NCI-H748 treated with DMSO at 0.1 percent for 48 hours (cell line): ENCODE measurements at places on chromosomes 16 and 17.

DNA sequence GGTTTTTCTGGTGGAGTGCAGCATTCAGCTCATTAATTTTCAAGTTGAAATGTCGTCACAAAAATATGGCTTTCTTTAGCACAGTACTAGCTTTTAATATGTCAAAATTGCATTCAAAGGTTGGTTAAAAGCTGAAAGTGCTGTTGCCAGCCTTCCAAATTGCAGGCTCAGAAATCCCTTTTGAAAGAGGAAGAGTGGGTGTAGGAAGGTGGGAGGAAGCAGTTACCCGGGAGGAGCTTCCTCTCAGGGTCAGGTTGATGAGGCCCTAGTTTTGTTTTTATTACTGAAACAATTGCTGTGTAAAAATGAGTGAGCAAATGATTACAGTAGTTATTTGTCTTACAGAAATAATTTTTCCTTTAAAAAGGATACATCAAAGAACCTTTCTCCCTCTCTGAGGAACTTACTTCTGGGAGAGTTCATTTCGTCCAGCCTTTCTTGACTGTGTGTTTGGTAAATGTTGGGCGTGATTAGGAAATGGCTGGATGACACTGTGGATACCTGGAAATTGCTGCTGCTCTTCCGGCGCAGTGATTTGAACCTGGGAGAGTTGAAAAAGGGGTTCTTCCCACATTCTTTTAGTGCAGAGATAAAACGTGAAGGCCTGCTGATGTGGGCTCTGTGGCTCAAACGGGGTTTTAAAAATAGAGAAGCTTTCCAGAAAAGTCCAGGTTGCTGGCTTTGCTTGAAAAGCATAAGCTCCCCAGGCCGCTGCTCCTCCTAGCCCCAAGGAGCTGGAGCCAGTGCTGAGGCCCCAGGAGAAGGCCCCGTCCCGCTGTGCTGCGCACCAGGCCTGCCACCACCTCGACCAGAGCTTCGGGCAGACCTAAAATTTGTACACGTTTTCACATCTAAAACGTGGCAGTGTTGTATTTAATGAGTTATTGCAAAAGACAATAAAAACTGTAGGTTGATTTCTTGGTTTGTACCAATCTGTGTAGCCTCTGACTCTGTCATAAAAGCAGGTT is 41.7 kb downstream of the SEC14L1 start:
- DNase-seq, result no peak

DNA sequence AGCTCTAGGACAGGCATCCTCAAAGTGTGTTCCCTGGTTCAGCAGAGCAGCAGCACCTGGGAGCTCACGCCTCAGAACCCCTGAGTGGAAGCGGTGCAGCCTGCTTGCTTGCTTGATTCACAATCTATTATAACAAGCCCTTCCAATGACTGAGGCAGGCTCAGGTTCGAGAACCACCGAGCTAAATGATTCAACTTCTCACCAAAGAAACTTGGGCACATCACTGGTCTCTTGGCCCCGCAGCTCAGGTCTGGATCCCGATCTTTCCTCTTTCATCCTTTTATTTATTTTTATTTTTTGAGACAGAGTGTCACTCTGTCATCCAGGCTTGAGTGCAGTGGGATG is 24.5 kb downstream of the CLUH start:
- DNase-seq, result no peak

DNA sequence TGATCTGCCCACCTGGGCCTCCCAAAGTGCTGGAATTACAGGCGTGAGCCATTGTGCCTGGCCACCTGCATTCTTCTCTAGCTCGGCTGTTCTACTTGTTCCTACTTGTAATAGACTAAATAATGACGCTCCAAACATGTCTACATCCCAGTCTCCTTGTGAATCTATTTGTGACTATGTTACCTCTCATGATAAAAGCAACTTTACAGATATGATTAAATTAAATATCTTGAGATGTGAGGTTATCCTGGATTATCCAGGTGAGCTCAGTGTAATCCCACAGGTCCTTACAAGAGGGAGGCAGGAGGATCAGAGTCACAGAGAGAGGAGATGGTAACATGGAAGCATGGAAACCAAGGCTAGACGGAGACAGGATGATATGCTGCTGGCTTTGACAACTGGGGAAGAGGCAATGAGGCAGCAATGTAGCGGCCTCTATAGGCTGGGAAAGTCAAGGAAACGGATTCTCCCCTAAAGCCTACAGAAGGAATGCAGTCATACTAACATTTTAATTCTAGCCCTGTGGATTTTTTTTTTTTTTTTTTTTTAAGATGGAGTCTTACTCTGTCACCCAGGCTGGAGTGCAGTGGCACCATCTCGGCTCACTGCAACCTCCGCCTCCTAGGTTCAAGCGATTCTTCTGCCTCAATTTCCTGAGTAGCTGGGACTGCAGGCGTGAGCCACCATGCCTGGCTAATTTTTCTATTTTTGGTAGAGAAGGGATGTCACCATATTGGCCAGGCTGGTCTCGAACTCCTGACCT is 5.0 kb upstream of the LASP1 start:
- DNase-seq, result peak; percentile 16

- no peak for DNase-seq
Observed at GRCh38 chr17:30450125-30451027, 26.8 kb upstream of the GOSR1 start.

GRCh38 chr17:15896277-15896676 is 48.7 kb upstream of the ADORA2B start:
- DNase-seq, result no peak

GRCh38 chr16:31700200-31700529 is 172.5 kb downstream of the AHSP start:
- no peak for DNase-seq

DNA sequence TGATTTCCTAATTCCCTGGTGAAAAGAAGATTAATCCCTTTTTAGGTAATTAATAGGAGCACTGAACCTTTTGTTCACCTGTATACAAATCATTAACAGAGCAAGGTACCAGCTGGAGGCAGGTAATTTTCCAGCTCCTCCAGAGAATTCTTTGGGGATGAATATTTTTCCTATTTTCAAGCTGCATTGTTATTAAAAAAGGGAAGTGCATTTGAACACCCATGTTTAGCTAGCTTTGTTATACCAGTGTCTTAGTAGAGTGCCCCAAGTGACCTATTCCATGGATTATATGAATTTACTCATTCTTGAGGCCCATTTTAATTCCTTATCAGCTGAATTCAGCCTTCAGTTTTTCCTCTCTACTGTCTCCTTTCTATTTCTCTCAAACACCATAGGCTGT is 73.2 kb upstream of the GOT2 start:
- DNase-seq, result no peak

DNA sequence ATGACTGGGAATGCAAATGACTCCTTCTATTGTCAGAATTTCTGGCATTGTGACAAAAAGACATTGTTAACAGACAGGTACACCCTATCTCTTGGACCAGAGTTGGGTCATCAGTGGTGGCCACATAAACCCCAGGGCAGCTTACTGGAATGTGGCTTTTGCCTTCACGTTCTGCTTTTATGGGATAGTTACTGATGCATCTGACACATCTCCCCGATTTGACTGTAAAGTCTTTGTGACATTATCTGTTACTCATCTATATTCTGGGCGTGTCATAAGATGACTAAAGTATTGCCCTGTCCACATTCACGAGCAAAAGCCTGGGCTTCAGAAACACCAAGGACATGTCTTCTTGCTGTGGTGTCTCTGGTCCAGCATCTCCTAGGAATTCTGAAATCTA is 18.7 kb upstream of the AQP8 start:
- DNase-seq, result no peak

GRCh38 chr16:56763291-56763916 is 33.5 kb downstream of the NUP93 start:
- no peak for DNase-seq

GRCh38 chr17:13970531-13970930 is 98.8 kb upstream of the COX10 start:
- DNase-seq, result no peak

DNA sequence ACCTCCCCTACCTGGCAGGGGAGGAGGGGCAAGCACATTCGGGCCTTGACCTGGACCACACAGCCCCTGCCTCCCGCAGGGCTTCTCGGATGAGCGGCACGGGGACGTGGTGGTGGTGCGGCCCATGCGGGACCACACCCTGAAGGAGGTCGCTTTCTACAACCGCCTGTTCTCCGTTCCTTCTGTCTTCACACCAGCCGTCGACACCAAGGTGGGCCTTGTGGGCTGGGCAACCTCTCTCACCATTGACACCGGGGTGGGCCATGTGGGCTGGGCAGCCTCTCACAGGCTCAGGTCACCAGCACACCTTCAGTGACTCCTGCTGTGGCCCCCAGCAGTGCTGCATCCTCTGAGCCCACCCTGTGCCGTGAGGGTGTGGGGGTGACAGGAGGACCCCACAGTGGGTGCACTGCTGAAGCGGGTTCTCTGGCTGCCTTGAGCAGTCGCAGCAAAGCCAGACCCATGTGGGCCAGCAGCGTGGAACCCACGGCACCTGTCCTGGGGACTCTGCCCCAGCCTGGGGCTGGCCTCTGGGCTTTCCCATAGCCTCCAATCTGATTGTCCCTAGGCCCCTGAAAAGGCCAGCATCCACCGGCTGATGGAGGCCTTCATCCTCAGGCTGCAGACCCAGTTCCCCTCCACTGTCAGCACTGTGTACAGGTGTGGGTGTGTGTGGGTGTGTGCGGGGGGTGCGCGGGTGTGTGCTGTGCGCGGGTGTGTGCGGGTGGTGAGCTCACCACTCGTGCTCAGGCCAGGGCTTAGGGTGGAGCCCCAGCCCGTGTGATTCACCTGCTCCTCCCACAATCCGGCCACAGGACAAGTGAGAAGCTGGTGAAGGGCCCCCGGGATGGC is 7.5 kb downstream of the CTU2 start:
- no peak for DNase-seq

- no peak for DNase-seq
Observed at GRCh38 chr16:19830902-19831560, 53.6 kb downstream of the GPRC5B start.

DNA sequence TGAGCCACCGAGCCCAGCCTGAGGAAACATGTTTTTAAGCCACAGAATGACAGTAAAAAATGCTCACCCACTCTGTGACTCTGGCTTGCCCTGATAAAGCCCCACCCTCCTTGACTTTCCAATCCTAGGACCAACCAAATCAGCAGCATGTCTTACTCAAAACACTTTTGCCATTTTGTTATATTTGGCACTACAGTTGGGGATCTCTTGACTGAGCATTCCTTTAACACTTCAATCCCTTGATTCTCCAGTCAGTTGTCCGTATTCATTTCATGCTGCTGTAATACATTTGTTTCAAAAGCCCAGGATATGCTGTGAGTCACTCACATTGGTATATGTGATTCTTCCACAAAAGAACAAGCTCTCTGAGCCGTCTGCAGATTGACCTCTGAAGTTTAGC is 8.2 kb downstream of the MYH3 start:
- no peak for DNase-seq

GRCh38 chr17:35064516-35065215 is 1.2 kb upstream of the RFFL start:
- DNase-seq, result no peak

GRCh38 chr17:4186357-4186881 is 43.4 kb downstream of the CYB5D2 start:
- no peak for DNase-seq

DNA sequence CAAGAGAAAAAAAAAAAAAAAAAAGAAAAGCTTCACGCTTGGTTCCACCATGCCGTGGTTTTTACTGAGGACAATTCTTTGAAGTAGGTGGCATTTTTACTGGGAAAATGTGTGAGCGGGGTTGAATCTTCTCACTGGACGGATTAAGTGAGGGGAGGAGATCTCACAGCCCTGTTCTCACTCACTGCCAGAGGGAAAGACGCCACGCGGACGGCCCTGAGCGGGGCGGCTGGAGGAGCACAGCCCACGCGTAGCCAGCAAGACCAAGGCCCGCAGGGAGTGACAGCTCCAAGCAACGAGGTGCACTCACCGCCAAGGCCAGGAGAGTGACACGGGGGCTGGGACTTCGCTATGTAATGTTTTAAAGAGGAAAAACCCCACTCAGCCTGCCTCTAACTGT is 43.1 kb downstream of the MRM3 start:
- DNase-seq, result no peak

DNA sequence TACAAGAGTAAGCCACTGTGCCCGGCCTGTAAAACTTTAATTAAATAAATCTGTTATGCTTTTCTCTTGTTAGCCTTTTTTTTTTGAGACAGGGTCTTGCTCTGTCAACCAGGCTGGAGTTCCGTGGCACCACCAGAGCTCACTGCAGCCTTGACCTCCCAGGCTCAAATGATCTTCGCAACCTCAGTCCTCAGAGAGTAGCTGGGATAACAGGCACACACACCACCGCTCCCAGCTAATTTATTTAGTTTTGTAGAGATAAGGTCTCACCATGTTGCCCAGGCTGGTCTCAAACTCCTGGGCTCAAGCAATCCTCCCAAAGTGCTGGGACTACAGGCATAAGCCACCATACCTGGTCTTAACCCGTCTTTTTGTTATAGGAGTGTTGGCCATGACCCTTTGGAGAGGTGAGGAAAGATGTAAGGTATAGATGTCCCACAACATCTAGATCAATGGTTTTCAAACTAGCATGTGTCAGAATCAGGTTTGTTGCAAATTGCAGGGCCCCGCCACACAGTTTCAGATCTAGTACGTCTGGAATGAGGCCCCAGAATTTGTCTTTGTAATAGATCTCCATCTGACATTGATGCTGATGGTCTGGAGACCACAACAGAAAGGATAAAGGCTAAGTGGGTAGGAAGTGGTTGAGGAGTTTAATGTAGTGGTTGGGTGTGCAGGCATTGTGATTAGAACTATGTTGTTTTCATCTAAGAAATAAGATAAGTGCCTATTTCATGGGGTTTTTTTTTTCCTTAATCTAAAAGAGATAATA is 4.3 kb upstream of the GGA2 start:
- DNase-seq, result no peak

DNA sequence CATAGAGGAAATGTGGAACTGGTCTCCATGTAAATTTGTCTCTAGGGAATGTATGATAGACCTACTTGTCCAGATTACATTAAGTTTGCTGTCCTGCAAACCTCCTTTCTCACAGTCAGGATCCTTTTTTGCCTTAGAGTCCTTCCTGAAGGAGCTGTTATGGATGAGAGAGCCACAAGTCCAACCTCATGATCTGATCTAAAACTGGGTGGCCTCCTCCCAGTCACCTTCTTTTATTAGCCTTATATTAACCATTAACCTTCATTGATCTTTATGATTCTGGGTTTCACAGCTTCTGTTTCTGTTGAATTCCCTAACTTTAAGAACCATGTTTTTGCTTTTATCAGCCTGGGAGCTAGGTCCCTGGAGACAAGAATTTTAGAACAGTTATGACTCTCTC is 64.1 kb downstream of the NEUROD2 start:
- DNase-seq, result no peak

DNA sequence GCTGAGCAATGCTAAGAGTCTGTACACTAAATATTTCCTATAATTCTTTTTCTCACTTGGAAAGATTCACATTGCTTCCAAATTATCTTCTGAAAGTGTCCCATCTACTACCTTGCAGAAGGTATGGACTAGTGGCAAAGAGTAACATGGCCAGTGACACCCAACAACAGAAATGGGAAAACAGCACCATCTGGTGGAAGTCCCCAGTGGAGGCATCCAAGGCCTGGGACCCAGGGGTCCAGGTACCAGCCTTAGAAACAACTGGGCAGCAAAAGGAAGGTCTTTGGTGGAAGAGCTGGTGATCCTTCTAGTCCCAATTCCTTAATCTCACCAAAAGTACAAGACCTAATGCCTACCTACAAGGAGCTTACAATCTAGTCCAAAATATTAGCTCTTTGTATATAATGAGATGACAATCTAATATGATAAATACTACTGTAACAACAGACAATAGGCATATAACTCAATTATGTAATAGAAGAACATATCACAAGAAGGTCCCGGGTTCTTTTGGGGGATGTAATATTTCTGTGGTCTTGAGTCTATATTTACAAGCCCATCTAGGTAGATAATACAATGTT is 55.3 kb downstream of the SKAP1 start:
- peak; percentile 61 for DNase-seq
